ENCODE measurements at places on chromosomes 6 and 20.

DNA sequence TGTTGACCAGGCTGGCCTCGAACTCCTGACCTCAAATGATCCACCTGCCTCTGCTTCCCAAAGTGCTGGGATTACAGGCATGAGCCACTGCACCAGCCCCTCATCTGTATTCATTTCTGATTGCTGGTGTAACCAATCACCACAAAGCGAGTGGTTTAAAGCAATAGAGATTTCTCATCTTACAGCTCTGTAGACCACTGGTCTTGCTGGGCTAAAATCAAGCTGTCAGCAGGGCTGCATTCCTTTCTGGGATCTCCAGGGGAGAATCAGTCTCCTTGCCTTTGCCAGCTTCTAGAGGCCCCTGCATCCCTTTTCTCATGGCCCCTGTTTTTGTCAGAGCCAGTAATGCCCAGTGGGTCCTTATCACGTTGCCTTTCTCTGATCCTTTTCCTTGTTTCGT lies 49.9 kb upstream of the PMEPA1 start:
- no peak for DNase-seq

- no peak for DNase-seq
Measured at GRCh38 chr20:8097307-8097706, 34.8 kb upstream of the PLCB1 start.

DNA sequence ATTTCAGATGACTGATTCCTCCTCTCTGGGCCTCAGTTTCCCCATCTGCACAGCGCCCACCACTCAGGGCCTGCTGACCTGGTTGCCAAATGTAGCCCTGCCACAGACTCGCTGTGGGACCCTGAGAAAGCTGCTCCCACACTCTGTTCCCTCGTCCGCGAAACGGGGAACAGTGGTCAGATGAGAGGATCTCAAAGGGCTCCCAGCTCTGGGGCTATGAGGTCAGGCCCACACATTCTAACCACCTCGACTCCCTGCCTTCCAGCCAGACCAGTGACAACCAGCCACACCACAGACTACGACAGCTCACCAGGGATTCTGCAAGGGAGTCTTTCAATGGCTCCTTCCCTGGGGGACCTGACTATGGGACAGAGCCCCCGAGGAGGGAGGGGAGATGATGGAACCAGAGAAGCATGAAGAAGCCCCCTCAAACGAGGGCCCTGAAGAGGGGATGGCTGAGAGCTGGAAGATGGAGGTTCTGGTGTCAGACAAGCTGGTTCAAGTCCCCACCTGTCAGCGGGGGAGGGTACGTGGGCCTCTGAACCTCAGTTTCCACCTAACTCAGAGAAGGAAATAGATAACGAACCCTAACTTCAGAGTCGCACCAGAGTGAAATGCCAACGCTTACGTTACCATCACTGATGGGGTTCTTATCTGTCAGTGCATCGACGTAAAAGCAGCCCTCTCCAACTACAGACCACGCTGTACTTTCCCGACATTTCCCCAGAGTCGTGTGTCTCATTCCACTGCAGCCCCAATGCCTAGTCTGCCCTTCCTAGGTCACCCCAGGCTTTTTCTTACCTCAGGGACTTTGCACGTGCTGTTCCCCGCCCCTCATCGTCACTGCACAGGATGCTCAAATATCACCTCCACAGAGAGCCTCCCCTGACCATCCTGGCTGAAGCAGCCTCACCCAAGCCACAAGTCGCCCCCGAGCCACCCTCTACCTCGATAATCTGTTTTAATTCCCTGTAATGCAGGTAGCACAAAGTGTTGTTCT lies 60.5 kb downstream of the PREX1 start:
- peak; percentile 52 for DNase-seq

GRCh38 chr6:142395768-142396231 lies 94.0 kb downstream of the ADGRG6 start:
- no peak for DNase-seq

- no peak for DNase-seq
Measured at GRCh38 chr6:124423621-124424020, 538.6 kb upstream of the RNF217 start.

DNA sequence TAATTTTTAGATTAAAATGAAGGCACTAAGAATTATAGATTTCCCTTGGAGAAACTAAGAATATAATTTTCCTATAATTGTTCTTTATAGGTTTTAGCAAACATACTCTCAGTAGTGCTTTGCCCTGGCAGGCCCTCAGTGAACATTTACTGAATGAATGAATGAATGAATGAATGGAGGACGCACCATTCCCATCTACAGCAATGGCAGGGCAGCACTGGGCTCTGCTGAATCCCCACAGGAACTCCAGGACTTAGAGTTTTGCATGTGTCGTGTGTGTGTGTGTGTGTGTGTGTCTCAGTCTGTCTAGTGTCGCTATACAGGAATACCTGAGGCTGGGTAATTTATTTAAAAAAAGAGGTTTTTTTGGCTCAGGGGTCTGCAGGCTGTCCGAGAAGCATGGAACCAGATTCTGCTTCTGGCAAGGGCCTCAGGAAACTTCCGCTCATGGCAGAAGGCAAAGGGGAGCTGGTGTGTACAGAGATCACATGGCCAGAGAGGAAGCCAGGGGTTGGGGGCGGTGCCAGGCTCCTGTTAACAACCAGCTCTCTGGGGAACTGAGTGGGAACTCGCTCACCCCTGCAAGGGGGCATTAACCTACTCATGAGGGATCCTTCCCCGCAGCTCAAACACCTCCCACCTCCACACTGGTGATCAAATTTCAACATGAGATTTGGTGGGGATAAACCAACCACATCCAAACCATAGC lies 20.1 kb downstream of the RNASET2 start:
- DNase-seq, result no peak

GRCh38 chr6:2480267-2480966 lies 235.0 kb upstream of the GMDS start:
- no peak for DNase-seq

DNA sequence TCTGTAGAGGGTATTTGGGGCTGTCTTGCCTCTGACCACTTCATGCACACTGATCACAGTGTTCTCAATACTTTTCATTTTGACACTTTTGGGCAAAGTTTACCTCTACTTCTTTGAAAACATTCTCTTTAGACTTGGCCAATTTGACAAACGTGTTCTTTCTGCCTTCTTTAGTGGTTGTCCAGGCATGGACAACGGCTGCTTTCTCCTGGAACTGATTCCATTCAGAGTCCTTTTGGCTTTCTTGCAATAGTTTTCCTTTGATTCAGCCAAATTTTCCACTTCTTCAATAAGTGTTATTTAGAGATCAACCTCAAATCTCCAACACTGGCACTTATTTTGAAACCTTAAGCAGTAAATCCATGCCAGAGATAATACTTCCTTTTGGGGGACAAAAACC lies 6.7 kb upstream of the CST9 start:
- DNase-seq, result no peak

- no peak for DNase-seq
Measured at GRCh38 chr6:78781001-78781400, 86.3 kb upstream of the IRAK1BP1 start.

GRCh38 chr20:39874049-39874893 lies 814.8 kb downstream of the MAFB start:
- DNase-seq, result no peak

DNA sequence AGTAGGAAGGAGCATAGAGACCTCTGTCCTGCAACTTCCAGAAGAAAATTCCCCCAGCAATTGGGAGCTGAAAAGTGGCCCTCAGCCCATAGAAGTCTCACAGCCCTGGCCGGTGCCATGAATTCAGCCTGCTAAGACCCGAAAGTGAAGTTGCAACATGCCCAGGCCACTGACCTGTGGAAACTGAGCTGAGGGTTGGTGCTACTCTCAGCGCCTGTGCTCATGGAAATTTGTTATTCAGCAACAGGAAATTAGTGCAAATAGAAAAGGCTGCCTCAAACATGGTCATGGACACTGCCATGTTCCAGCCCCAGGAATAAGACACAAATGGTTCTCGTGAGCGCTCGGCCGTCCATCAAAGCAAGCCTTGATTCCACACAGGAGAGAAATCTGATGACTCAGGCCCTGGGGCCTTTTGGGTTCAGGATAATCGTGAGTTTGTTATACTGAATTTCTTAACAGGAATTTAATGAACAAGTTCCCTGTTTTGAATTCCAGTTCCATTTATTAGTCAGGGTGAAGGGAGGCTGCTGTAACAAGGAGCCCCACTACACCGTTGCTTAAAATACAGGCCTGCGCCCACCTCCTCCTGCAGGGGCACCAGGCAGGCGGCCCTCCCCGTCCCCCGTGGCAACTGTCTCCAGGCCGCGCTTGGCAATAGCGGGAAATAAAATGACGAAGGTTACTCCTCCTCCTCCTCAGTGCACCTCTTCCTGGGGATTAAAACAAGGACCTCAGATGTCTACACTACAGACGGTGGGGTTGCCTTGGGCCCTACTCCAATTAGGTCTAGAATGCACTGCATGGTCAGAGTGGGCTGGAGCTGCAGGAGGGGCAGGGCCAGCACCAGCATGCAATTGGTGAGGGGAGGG lies 152.9 kb downstream of the ERMARD start:
- DNase-seq, result no peak

GRCh38 chr6:166725571-166725970 lies 98.5 kb upstream of the RPS6KA2 start:
- no peak for DNase-seq

- DNase-seq, result no peak
Measured at GRCh38 chr20:50012282-50013263, 29.8 kb downstream of the SNAI1 start.

GRCh38 chr6:7494638-7495037 lies 46.8 kb upstream of the DSP start:
- no peak for DNase-seq

- no peak for DNase-seq
Measured at GRCh38 chr20:38872491-38873049, 53.6 kb upstream of the FAM83D start.

- DNase-seq, result no peak
Measured at GRCh38 chr20:20184149-20184548, 131.8 kb downstream of the CFAP61 start.

DNA sequence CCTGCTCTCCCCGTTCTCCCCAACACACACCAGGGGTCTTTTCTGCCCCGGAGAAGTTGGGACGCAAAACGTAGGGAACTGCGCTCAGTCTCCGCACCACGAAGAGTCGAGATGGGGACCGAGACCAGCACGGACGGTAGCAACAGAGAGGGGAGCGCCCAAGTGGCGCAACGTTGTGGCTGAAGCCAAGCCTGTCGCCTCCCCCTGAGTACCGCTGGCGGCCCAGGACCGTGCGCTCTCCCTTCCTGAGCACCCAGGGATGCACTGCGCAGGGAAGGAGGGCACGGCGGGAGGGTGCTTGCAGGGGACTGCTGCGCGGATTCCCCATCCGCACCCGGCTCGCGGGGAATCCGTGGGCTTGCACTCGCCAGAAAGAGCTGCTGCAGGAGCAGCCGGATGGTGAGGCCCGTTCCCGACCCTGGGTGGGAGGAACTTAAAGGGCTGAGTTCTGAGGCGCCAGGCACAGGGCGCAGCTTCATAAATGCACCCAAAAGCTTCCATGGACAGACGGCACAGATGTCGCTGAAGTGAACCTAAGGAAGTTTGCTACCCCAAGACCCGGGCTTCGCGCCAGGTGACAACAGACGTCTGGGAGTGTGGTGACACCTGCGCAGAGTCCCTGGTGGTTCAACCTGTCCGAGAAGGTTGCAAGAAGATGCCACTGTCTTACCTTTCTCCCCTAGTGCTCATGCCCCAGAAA lies 178.7 kb downstream of the TBXT start:
- DNase-seq, result no peak

- DNase-seq, result no peak
Measured at GRCh38 chr6:21886542-21887151, 293.1 kb downstream of the SOX4 start.

GRCh38 chr20:37918035-37918434 lies 15.1 kb downstream of the VSTM2L start:
- DNase-seq, result no peak

DNA sequence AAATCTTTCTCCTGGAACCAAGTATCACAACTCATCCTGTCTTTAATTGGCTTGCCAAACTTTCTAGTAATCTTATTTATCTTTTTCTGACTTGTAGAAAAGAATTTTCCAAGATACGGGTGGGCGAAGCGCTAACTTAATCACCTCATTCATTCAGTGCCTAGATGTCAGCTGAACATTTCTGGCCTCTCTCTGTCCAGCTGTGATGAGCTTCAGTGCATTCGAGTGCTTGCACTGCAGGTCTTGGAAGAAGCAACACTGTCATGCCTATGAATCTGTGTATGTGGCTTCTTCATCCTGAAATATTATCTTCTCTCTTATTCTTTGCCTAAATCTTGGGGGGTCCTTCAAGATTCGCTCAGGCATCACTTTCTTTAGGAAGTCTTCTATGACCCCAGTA lies 16.3 kb upstream of the ENPP1 start:
- DNase-seq, result no peak

DNA sequence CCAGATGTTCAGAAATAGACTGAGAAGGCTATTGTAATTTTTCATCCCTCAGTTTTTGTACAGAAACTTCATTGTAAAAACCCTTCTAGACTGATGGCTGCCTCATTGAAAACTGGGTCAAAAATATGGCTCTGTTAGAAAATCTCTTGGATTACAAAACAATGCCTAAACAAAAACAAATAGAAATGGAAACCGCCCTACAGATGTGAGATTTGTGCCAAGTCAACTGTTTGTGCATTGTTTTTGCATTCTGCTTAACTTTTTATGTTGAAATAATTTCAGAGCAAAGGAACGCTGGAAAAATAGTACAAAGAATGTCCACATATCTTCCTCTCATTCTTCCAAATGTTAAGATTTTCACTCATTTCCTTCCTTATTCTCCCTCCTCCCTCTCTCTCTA lies 425.1 kb downstream of the FOXA2 start:
- no peak for DNase-seq

- no peak for DNase-seq
Measured at GRCh38 chr6:134722200-134722870, 227.6 kb downstream of the ALDH8A1 start.

GRCh38 chr20:6686171-6686570 lies 81.3 kb upstream of the BMP2 start:
- DNase-seq, result no peak

GRCh38 chr6:53493635-53494025 lies 51.3 kb downstream of the GCLC start:
- DNase-seq, result no peak

DNA sequence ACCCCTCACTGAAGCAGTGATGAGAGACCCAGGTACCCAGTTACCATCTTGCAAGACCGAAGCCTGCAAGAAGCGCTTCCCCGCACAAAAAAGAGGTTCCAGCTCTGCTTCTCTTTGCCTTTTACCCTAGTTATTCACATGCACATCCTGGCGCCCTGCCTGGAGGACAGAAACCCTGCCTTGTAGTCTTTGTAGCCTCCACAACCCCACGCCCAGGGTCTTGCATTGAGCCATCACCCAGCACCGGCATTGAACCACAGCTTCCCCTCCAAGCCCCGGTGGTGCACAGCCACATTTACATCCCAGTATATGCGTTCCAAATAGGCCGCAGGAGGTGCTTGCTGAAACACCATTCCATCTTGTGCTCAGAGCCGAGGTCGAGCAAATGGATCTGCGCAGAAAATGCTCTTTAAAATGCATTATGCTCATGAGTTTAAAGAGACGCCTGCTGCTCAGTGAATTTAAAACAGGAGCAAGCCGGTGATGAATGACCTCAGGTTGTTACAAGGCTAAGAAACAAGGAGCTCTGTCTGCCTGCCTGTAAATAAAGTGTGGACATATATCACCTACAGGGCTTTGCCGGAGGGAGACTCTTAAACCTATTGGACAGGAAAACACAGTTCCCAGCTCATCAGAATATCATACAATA lies 61.7 kb downstream of the GNAS-AS1 start:
- no peak for DNase-seq

- DNase-seq, result no peak
Measured at GRCh38 chr6:98984121-98984520, 36.4 kb upstream of the FBXL4 start.

Measured in T-helper 17 cell (primary cell).